ENCODE measurements at places on chromosomes 16 and 17.

- no peak for DNase-seq
Measured at GRCh38 chr16:49587511-49587910, 213.9 kb downstream of the C16orf78 start.

GRCh38 chr17:55420067-55420775 lies 1.4 kb downstream of the MMD start:
- DNase-seq, result no peak

- no peak for DNase-seq
Measured at GRCh38 chr17:4394208-4395110, 28.0 kb upstream of the UBE2G1 start.

GRCh38 chr17:63451150-63451549 lies 5.0 kb upstream of the CYB561 start:
- DNase-seq, result no peak

DNA sequence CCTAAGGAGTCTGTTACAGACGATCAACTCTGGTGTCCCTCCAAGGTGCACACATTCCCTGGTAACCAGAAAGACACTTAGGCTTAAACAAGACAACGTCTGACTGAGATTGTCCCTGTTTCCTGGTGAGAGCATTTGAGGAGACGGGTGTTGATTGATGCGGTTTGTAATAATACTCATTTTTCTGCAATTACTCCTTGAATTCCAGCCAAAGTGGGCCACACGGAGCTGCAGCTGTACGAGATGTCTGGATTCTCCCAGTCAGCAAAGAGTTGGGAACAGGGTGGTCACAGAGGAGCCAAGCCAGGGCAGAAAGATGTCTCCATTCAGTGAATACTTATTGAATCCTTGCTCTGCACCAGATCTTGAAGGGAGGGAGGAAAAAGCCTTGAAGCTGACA lies 30.9 kb upstream of the CES5A start:
- no peak for DNase-seq

DNA sequence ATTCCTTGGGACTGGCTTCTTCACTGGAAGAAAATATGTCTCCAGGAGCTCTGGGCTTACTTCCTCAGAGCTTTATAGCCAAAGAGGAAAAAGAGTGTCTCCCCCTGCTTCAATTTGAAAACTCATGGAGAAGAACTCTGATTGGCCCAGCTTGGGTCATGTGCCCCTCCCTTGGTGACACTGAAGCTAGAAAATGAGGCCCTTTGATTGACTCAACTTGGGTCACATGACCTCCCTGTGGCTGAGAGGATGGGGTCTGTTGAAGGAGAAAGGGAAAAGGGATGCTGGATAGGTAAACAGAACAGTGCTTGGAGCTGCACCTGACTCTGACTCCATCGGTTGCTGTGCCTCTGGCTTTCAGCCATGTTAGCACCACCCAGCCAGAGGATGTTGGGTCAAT lies 70.6 kb upstream of the KSR1 start:
- DNase-seq, result no peak

DNA sequence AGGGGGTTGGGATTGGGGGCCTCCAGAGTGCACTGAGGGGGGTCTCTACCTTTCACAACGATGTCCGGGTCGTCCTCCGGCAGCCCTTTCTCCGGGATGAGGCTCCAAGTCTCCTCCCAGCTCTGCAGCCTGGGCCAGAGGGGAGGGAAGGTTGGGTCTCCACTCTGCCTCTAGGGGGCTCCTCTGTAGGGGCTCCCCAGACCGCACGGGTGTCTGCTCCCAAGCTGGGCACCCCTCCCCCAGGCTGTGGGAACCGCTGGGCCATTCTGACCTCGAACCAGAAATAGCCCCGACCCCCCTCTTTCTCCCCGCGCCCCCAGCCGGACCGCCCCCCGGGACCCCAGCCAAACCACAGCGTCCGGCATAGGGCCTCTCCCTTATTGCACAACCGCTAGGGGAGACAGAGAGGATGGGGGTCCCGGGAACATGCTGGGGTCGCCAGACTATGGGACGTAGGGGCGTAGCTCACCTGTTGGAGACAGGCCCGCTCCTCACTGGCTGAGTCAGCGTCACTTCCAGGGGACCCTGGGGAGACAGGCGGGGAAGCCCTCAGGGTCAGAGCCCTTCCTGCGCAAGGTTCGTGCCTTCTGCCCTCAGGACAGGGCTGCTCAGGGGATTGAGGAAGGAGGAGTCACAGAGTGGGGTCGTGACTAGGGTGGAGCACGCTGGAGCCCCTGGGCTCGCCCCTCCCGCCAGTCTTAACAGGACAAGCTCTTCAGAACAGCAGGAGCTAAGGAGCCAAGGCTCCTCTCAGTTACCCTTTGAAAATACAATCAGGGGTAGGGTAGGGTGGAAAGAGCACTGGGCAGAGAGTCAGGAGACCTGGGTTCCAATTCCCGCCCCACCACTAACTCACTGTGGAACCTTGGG lies 2.7 kb downstream of the PLEKHH3 start:
- DNase-seq, result no peak

DNA sequence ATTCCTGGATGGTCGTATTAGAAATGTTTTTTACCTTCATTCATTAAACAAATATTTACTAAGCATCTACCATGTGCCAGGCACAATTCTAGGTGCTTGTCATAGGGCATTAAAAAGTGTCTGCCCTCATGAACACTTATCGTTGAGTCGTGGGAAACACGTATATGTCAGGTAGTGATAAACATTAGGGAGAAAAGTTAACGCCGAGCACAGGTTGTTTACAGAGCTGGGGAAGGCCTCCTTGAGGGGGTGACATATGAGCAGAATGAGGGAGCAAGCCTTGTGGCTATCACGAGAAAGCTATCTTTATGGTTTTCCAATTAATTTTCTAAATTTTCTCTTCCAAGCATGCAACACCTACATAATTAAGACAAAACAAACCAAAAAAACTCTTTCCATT lies 985 bp upstream of the ZNF213 start:
- no peak for DNase-seq

- no peak for DNase-seq
Measured at GRCh38 chr17:34398990-34399389, 36.0 kb upstream of the CCL1 start.

DNA sequence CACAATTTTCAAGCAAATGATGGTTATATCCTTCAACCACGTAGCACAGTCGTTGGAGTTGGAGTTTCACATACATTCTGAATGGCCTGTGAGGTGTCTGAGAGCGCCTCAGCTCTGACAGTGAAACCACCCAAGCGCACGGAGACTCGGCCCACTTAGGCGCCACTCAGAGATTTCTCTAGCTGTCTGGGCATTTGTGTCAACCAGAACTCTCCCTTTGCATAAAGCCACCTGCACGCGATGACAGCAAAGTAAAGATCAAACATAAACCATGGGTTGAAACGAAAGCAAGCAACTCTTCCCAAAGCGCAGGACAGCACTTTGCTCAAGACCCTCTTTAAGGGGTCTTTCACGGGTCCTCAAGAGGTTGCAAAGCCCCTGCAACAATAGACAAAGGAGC lies 533 bp downstream of the SLC6A4 start:
- DNase-seq, result no peak

DNA sequence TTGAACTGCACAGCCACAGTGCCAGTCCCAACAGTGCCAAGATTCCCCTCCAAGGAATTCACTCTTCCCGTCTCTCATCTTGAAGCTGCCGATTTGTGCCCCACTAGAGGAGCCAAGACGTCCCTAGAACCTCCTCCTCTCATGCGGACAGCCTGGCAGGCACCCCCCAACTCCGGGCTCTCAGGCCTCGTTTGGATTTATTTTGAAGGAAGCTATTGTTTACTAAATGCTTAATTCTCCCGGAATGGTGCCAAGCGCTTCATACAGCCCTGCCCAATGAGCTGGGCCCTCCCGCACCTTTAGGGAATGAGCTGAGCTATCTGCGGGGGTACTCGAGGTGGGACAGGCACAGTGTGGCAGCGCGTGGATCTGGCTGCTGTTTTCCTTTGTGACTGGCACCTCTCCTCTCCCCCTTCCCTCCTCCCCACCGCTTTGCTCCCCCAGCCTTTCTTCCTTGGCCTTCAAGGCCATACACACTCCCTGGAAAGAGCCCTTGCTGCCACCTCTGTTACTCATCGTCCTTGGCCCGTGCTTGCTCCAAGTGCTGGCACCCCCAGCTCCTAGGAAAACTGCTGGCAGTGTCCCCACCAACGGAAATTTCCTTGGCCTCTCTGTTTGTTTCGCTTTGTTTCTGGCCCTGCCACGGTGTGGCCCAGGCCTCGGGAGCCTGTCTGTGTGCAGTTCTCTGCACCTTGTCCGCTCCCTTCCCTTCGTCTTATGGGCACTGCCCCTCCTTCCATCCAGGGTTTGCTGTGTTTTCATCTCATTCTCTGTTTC lies 49.9 kb upstream of the CDR2 start:
- DNase-seq, result no peak

DNA sequence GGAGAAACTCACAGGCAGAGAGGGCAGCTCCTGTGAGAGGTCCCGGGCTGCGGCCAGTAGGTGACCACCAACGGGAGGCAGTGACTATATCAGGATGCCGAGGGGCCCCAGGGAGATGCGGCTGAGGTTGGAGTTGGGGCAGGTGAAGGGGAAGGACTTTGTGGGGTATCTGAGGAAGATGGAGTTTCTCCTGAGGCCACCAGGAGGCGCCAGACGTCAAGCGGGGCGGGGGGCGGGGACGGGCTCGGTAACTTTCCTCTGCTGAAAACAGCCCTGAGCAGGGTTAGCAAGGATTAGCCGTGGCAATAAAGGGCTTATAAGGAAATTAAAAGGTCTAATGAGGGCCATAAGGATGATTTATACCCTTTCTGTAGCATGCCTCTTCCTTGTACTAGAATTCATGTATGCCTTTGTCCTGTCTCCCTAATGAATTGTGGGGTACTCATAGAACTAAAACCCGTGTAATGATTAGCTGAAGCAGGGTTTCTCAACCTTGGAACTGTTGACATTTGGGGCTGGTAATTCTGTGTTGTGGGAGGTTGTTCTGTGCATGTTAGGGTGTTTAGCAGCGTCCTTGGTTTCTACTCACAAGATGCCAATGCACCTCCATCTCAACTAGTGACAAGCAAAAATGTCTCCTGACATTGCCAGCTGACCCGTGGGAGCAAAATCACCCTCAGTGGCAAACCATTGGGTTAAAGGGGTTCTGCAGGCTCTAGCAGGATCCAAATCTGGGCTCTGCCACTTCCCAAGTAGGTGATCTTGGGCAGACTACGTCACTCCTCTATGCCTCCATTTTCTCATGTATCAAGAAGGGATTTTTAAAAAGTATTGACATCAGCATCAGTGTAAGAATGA lies 74.8 kb upstream of the GRIN2A start:
- DNase-seq, result peak; percentile 3

DNA sequence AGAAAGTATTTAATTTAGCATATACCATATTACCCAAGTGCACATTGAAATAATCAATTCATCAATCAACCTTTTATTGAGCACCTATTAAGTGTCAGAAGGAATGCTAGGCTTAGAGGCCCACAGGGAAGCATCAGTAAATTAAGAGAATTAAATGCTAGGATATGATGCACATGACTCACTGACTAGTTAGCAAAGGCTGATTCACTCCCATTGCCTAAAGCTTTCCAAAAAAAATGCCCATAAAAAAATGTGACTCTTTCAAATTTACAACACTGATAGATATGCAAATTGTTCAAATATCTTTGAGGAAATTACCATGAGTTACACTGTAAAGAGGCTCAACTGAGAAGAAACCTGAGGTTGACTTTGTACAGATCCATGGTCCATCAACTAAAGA lies 883.3 kb downstream of the CDH11 start:
- DNase-seq, result no peak

DNA sequence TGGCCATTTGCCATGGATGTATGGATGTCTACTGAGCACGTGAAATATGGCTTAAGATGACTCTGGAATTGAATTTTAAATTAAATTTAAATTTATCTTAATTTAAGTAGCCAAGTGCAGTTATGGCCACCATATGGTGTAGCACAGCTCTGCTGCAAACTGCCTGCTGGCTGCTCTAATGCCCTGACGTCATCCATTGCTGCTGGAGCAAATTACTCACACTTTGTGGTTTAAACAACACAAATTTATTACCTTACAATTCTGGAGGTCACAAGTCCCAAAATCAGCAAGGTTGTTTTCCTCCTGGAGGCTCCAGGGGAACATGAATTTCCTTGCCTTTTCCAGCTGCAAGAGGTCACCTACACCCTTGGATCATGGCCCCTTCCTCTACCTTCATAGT lies 679.3 kb upstream of the EEF2KMT start:
- DNase-seq, result no peak

DNA sequence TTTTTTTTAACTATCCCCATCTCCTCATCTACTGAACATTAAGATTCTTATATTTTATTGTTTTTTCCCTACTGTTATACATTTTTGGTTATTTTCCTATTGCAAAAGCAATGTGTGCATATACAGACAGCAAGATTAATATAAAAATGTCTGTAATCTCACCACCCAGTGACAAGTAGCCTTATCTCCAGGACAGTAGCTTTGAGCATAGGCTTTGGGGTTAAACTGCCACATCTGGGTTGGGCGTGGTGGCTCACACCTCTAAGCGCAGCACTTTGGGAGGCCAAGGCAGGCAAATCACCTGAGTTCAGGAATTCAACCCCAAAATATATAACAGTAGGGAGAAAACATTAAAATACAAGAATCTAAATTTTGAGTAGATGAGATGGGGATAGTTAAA lies 27.4 kb upstream of the SSTR2 start:
- DNase-seq, result no peak

GRCh38 chr16:85461814-85462713 lies 151.1 kb upstream of the GSE1 start:
- DNase-seq, result peak; percentile 51

DNA sequence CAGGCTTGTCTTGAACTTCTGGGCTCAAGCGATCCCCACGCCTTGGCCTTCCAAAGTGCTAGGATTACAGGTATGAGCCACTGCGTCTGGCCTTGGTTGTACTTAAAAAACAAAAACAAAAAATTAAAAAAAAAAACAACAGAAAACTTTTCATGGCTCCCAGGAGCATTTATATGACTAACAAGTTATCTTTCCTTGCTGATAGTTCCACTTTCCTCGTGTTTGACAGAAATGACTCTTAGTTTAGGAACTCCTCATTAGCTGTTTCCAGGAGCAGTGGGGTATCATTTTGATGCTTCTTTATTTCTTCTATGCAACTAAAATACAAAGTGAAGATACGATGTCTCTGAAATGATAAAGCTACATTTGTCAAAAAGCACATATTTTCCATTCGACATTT lies 165.4 kb downstream of the PRKCA start:
- no peak for DNase-seq

GRCh38 chr16:85968041-85968920 lies 69.3 kb downstream of the IRF8 start:
- DNase-seq, result no peak

Measured in NCI-H446 (cell line).